ENCODE measurements at places on chromosomes 7 and 10.

GRCh38 chr10:29862923-29863614 lies 196.3 kb downstream of the JCAD start:
- no peak for DNase-seq

- DNase-seq: no peak
These were observed 103.1 kb downstream of the PRKAG2 start for GRCh38 chr7:151773797-151774196.

GRCh38 chr10:131795761-131796160 lies 105.0 kb upstream of the PPP2R2D start:
- no peak for DNase-seq

DNA sequence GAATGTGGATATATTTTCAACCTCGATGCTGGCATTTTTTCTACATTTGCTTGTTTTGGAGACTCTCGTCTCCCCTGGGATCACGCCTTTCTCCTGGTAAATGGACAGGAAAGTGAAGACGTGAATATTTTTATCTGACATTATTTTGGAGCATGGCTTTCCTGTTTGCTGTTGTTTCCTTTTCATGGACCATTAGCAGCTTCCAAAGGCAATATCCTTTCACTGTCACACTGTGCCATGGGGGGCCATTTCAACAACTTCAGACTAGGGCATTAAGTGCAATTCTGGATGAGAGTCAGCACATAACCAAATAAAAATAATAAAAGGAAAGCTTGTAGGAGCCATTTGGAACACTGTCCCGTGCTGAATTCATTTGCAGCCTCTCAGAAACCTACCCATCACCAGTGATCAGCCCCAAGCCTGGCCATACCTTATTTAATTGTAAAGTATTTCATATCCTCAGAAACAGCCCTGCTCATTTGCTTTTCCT lies 75.9 kb upstream of the NEUROD6 start:
- no peak for DNase-seq

GRCh38 chr10:63901228-63901627 lies 380.0 kb downstream of the REEP3 start:
- DNase-seq: no peak

All from stimulated activated naive B cell treated with anti-CD40 and anti-IgM and Interleukin-4, amounts not matched to agents 10 μg/mL and 1 μg/mL and 100 μg/mL, for 72 hours (primary cell).